ENCODE measurements at places on chromosomes 13 and 19.

GRCh38 chr19:16327169-16327475, 2.5 kb downstream of the KLF2 start:
- DNase-seq, result no peak

- no peak for DNase-seq
Observed at GRCh38 chr13:106096661-106097092, 438.8 kb downstream of the EFNB2 start.

DNA sequence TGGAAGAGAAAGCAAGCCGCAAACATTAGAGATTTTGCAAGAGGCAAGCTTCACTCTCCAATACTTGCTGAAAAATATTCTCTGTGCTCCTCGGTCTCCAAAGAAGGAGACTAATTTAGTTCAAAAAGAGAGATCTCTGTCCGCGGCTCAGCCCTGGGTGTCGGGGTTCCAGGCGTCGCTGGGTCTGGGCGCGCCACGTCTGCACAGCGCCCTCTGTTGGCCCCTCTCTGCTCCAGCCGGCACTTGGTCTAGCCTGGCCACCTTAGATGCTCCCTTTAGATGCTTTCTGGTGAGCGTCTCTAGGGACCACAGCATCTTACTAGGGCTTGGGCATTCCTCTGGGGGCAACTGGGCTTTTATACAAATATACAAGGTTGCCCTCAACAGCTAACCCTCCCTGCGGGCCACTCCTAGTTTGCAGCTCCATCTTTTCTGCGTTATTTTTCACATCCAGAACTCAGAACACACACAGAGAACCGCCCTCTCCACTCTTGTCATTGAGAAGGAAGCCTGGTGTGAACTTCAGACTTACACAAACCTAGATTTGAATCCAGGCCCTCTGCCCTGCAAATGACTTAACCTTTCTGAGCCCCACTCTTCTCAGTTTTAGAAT, 78.3 kb downstream of the CYSLTR2 start:
- peak; percentile 45 for DNase-seq

- no peak for DNase-seq
Observed at GRCh38 chr19:11626252-11626651, 29.0 kb downstream of the ZNF627 start.

- DNase-seq, result no peak
Observed at GRCh38 chr19:36638862-36639510, 27.7 kb downstream of the ZNF461 start.

DNA sequence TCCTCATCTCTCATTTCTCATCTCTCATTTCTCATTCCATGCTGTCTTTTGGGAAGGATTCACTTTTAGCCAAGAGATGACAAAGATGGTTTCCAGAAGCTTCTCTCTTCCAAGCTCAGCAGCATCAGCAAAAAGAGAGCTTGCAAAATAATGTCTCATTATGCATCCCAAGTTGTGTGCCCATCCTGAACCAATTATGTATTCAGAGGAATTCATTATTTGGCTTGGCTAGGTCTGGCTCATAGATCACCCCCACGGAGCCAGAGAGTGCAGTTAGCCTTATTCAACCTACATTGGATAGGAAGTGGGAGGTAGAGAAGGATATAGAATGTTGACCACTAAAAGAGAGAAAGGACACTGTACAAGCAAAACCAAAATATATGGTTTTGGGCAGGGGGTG, 5.4 kb upstream of the OLFM2 start:
- no peak for DNase-seq

GRCh38 chr13:110937511-110938285, 22.8 kb upstream of the ANKRD10 start:
- no peak for DNase-seq

- DNase-seq, result no peak
Observed at GRCh38 chr19:14066134-14066533, 4.3 kb upstream of the PALM3 start.

DNA sequence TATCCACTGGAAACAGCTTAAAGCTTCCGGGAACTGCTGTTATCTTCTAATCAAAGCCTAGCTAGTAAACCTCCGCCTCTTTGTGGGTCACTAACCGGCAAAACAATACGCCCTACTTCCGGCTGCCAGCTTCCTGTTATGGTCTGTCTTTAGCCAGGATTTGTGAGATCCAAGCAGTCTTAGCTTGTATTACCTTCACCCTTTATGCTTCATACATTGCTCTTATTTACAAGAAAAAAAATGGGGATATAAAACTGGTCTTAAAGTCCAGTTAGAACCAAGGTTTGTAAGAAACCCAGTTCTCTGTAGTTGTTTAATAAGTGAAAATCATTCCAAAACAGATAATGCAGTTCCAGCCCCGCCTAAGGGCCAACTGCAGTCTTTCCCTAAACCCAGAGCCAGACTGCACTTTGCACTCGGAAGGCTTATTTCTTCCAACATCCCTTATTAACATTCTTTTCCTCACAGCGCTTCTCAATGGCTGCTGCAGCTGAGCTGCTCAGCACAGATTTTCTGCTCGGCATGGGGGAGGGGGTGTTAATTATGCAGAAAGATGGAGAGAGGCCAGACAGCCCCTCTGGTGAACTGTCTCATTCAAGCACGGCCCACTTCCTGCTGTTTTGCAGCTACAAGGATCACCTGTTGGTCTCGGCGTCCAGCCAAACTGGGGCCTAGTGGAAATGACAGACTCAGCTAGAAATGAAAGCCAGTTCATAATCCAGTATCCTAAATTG, 368.4 kb downstream of the KLF12 start:
- DNase-seq, result peak; percentile 38

DNA sequence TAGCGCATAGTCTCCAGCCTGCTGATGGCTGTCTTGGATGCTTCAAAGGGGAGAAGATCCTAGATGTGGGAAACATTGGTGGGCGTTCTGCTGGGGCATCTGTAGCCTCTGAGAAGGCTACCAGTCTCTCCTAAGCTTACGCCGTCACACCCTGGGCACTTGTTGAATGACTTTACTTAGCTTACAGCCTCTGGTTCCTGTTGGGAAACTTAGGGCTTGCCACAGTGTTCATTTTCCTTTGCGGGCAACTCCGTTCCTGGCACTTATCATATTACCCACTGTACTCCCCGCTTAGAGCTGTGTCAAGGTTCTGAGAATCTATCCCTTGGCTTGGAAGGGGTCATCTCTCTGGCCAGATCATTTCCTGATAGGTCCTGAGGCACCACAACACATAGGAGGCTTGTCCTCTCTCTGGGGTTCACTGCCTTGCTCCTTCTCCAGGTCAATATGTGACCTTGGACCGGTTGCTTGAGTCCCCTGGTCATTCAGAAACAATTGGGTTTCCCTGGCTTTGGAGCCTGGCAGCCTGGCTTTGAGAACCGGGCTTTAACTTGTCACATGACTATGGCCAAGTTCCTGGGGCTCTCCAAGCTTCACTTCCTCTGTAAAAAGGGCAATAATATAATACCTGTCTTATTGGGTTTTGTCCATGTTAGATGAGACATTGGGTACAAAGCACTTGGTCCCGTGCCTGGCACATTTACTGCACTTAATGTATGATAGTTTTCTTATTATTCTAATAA, 20.5 kb upstream of the ALOX5AP start:
- DNase-seq, result no peak

- no peak for DNase-seq
Observed at GRCh38 chr19:38908911-38909310, 3.1 kb downstream of the CCER2 start.

DNA sequence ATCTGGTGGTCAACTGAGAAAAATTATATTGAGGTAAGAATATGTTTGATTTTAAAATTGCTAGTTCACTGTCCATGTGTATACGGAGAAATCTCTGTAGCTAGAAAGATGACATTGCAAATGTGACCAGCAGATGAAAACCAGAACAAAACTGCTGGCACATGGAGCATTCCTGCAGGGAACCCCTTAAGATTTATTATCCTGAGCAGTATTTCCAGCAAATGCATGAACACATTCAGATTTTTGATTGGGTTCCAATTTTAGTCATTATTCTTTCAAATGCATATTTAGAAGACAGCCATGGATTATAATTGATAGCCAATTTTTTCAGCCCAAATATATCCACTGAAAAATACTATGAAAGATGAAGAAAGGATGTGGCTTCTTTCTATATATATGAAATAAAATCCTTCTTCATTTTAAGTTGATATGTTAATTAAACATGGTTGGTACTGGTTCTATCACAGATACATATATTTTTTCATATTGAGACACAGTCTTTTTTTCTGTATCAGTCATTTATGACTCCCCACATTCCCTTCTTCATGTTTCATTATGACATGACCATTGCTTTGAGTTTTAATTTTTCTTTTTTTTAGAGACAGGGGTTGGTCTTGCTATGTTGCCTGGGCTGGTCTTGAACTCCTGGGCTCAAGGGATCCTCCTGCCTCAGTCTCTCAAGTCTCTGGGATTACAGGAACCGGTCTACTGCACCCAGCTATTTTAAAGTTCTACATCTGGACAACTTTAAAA, 376.5 kb downstream of the KLF12 start:
- DNase-seq, result no peak

GRCh38 chr19:35629332-35629633, 447 bp downstream of the RBM42 start:
- DNase-seq, result no peak

GRCh38 chr19:47725759-47726401, 12.7 kb downstream of the EHD2 start:
- no peak for DNase-seq

DNA sequence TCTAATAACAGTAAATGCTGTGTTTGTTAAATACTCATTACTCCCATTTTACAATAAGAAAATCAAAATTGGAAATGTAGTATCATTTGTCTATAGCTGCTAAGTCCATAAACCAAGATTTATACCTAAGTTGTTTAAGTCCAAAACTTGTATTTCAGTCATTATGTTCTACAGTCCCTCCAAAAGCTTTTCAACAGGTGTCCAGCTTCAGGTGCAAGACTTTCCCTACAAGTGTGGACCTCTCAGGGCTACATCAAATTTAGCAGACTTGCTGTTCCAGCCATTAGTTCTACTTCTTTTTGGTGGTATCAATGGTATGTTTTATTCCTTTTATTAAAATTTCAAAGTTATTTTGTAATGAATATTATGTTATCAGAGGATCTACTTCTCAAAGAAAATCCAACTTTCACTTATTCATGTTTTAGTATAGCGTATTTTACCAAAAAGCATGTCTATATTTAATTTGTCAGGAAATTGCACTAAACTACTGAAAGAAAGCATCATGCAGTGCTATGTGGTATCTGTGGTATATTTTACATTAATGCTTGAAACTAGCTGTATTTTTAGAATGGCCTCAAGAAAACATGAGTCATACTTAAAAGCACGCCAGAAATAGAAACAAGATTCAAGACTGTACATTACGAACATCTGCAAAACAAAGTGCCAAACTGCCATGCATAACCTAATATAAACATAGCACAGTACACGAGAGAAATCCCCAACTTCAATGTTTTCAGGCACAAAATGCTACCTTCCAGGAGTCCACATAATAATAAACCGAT, 44.5 kb downstream of the VWA8 start:
- DNase-seq, result no peak

DNA sequence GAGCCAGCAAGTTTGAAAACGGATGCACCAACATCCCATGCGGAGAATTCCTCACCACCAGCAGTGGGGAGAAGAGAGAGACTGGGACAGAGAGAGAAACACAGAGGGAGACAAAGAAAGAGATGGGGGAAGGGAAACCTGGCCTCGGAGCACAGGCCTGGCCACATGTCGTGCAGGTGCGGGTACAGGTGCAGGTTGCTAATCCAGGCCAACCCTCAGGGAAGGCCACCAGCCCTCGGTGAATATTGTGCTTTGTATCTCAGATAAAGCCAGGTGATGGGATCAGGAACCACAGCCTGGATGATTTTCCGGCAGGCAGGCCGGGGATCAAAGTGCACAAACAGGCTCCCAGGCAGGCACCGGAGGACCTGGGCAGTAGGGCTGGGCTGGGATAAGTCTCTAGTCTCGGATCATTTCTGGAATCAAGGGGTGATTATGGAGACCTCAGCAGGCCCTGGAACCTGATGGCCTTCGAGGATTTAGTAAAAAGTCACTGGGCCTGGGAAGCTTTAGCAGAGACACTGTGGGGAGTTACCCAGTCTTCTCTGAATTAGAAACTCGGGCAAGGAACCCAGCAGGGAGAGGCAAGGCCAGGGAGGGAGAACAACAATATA, 3.7 kb downstream of the GAS6 start:
- no peak for DNase-seq

GRCh38 chr13:40452741-40453334, 213.6 kb downstream of the FOXO1 start:
- DNase-seq, result no peak

DNA sequence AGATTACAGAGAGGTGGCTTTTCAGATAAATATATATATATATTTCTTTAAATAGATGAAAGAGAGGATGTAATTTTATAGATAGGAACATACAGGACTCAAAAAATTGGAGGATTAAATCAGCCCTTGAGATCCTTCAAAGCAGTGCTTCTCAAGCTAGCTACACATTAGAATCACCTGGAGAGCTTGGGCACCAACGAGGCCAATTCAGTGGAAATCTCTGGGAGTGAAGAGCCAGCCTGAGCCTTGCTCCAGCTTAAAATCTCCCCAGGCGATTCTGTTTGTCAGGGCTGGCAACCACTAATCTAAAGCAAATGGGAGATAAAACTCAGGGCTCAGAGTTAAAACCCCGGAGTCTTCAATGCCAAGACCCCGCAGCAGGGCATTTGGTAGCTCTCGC, 15.0 kb upstream of the CLN5 start:
- no peak for DNase-seq

- no peak for DNase-seq
Observed at GRCh38 chr19:15266683-15267082, 34.4 kb upstream of the EPHX3 start.

DNA sequence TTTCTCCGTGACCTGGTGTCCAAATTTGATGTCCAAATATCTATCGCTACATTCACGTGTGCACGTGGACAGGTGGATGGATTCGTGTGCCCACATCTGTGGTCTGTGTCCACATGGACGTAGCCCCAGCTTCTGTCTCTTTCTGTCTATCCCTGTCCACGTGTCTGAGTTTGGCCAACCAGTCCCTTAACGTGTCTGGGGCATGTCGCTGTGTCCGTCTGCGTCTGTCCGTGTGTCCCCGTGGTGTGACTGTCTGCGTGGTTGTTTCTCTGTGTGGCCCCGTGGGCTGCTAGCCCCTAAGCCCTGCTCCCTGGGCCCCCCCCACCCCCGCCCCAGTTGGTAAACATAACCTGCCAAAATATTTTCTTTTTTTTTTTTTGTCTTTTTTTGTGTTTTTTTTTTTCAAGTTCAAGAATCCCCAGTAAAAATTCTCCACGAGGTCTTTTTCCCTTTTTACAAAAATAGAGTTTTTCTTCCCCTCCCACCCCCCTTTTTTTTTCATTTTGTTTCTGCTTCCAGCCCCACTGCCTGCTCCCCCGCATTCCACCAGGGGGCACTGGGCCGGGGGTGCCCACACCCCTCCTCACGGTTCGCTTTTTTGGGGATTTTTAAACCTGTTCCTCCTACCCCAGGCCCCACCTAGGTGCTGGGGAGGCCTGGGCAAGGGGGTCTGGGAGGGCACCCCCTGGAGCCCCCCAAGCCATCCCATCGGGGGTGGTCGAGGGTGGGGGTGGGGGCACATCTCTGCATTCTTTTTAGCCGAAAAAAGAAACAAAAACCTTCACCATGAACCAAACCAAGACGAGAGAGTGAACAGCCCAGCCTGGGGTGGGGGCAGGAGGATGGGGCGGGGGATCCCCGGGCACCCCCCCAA, 18.3 kb downstream of the PRKCSH start:
- no peak for DNase-seq

All from activated T-cell treated with anti-CD3 and anti-CD28 coated beads for 4 hours (primary cell).